ENCODE measurements at places on chromosomes 5 and 9.

DNA sequence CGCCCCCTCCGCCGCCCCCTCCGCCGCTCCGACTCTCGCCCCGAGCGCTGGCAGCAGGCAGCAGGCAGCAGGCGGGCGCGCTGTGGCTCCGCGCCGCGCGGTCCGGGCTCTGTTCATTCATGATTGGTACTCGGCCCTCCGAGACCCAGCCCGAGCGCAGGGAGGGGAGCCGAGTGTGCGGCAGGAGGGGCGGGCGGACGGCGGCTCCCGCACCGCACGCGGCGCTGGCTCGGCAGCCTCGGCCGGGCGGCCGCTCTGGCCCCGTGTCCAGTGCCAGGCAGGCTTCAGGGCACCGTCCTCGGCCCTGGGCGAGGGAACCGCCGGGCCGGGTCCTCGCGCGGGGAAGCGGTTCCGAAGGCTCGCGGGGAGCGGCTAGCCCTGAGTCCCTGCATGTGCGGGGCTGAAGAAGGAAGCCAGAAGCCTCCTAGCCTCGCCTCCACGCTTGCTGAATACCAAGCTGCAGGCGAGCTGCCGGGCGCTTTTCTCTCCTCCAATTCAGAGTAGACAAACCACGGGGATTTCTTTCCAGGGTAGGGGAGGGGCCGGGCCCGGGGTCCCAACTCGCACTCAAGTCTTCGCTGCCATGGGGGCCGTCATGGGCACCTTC lies at the start of gene KCNIP1:
KCNIP1 (plus strand) TSS at position 31 of the 607 bp plus-strand sequence.
- DNase-seq = peak; percentile 87

GRCh38 chr5:35924122-35924949 lies 14.1 kb downstream of the CAPSL start:
- DNase-seq = no peak

- DNase-seq = no peak
These were observed 49.5 kb upstream of the RETREG1 start for GRCh38 chr5:16666130-16666882.

GRCh38 chr5:82365026-82365425 lies 86.9 kb upstream of the RPS23 start:
- no peak for DNase-seq

- peak; percentile 58 for DNase-seq
These were observed 176.7 kb upstream of the ADAMTSL1 start for GRCh38 chr9:18297056-18297841.

GRCh38 chr5:132300577-132301343 lies 6.6 kb downstream of the SLC22A4 start:
- no peak for DNase-seq

DNA sequence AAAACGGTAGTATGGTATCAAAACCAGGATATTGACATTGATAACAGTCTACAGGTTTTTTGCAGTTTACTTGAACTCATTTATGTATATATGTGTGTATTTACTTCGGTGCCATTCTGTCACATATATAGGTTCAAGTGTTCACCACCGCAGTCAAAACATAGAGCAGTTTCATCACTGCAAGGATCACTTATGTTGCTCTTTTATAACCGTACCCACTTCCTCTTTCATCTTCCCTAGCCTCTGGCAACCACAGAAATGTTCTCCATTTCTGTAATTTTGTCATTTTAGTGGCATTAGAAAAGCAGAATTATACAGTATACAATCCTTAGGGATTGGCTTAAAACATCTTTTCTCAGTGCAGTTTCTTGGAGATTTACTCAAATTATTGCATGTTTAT lies 90.3 kb downstream of the SH3GL2 start:
- DNase-seq = no peak

GRCh38 chr5:180401229-180401907 lies 48.2 kb upstream of the GFPT2 start:
- DNase-seq = no peak

GRCh38 chr5:59436364-59437148 lies 457.0 kb downstream of the PDE4D start:
- no peak for DNase-seq

DNA sequence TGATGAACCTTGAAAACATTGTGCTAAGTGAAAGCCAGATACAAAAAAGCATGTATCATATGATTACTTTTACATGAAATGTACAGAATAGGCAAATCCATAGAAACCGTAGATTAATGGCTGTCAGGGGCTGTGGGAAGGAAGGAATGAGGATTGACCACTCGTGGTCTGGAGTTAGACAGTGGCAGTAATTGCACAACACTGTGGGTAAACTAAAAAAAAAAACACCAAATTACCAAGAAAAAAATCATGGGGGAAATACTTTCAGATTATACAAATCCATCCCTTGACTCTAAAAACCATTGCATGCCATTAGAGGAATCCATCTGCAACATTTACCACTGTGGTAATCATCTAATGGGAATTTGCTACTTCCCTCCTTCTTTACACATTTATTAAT lies 140.0 kb downstream of the SIL1 start:
- DNase-seq = no peak

- no peak for DNase-seq
These were observed 8.2 kb downstream of the SLC22A4 start for GRCh38 chr5:132302413-132302812.

- no peak for DNase-seq
These were observed 47.2 kb upstream of the PCAT7 start for GRCh38 chr9:94507531-94508258.

DNA sequence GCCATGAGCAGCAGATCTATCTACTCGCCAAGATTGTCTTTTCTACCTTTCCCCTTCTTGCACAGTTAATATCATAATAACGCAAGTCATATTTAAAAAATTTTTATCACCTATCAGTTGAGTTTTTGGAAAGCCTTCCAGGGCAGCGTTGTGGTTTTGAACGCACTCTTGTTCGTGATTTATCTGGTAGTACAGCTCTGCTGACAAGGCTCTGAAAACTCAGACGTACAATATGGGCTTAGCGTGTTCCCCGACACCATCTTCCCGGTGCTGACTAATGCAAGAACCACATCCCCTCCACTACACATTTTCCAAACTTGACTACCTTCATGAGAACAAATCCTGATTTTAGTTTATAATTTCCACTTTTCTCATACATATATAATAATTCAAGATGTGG lies 1.6 kb upstream of the NFIL3 start:
- no peak for DNase-seq

DNA sequence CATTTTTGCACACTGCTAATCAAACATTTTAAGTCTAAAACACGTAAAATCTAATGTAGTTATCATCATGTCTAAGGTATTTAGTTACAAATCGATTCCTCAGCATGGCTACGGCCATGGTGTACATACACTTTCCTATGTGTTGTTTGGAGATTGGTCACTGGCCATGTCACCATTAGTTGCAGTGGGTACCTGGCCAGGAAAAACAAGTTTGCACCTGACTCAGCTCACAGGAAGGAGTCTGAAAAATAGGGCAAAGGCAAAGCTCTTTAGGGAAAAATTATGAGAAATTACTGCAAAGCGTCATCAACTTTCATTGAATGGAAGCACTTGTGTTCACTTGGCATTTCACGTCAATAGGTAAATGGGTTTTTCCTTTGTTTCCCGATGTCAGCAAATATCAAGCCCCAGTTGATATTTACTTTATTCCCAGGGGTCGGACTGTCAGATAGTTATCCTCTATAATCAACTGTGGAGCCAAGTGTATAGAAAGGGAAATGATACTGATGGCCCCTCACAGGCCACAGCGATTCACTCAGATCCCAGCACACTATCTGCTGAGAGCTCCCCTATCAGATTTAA lies 626.0 kb upstream of the ADAMTS16 start:
- DNase-seq = no peak

DNA sequence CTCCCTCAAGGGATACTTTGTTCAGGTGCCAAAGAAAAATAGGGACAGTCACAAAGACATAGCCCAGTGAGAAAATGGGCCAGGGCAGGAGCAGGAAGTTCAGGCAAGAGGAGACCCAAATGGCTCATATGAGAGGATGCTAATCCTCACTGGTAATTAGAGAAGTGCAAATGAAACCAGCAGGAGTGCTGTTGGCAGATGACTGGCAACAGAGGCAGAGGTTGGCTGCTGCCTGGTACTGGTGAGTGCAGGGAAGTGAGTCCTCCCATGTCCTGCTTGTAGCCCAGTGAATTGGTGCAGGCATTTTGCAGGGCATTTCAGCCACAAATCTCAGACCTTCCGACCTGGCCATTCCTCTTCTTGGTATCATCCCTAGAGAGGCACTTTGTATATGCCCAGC lies 23.5 kb downstream of the ODF2 start:
- no peak for DNase-seq

DNA sequence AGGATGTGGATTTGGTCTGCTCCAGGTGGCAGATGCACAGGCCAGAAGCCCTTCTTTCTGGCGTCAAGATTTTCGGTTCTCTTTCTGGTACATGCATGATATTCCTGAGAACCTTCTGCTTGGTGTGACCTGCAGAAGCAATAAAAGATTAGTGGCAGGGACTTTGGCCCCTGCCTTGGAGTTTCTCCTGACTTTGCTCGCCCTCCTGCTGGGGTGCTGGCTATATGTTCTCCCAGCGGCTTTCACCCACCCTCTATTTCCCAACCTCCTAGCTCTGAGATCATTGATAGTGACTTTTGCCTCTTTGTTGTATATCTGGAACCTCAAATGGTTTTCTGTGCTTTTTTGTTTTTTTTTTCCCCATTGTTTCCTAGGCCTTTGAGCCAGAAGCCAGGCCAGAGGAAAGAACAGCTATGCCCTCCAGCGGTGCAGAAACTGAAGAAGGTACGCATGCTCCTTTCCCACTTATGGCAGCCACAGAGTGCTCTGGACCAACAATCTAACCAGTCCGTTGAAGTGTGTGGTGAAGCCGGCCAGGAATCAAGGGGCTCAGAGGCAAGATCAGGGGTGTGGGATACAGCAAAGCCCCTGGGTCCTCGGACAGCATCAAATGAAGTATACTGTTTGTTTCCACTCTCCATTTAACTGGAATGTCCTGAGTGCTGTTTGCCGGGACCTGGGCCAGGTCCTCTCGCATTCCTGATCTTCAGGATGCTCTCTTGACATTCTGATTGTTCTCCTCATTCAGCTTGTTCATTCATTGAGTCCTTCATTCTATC lies 154.5 kb downstream of the ARHGEF28 start:
- DNase-seq = no peak

GRCh38 chr5:114416254-114416653 lies 54.4 kb downstream of the KCNN2 start:
- no peak for DNase-seq

GRCh38 chr9:134325813-134326723 lies at the start of gene RXRA:
Gene RXRA (plus strand): TSS chr9:134326455. CDS start chr9:134326632, 177 bp downstream.
- DNase-seq = peak; percentile 94

DNA sequence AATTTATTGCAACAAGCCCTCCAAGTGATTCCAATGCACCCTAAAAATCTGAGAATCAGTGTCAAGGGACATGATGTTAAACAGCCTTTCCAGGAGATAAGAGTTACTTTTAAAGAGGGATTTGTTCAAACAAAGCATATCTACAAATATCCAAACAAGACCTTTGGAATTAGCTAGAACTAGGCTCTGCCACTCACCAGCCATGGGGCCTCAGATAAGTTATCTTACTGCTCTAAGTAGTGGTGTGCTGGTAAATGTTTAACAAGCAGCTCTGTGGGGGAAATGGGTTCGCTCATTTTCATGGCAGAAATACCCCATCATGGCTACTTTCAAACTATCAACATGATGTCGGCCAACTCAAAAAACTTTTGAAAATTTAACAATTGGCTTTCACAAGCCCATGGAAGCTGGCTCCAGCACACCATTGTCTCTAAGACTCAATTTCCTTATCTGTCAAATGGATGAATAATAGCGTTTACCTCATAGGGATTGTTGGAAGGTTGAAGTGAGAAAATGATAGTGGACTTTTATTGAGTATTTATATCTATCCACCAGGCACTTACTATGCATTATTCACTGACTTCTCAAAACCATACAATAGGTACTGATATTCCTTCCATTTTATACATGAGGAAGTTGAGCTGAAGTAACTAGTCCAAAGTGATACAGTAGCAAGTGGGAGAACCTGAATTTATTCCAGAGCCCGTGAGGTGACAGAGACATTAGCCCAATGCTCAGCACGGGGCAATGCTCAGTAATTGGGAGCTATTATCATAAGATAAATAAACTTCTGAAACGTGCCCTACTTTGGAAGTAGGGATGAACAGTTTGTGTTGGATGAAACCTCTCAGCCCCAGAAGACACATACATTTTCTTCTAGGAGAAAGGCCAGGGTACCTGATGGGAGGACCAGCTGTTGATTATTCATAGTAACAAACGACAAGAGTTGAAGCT lies 43.2 kb downstream of the SH3RF2 start:
- DNase-seq = no peak

- no peak for DNase-seq
These were observed 7.8 kb downstream of the FOXI1 start for GRCh38 chr5:170113522-170113900.

DNA sequence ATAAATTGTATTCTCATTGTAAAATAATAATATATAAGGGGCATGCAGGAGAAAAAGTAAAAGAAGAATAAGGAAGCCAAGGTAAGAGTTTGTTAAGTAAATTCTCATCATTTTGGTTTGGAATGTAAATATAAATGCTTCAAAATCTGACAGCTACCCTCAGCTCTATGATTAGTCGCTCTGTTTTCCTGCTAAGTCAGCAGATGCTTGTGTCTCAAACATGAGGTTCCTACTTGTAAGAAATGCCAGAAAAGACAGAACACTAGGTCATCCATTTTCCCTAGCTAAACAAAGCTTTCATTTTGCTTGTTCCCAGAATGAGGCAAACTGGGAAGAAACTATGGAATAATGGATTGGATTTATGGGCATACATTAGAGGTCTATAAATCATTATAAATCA lies 293.1 kb downstream of the DMRTA1 start:
- no peak for DNase-seq

DNA sequence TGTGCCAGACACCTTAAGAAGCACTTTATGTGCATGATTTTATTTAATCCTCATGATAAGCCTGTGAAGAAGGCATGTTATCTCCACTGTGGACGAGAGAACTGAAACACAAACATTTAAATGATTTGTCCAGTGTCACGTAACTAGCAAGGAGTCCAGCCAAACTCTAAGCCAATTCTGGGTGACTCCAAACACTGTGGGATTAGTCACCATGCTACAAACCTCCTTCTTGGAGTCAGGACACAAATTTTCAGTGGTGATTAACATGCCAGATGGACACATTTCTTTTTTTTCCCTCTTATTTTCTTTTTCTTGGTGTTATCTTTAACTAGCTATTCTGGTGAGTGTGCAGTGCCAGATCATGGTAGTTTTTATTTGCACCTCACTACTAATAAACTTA lies 316.8 kb downstream of the NDUFS4 start:
- DNase-seq = no peak

GRCh38 chr5:5644249-5644648 lies 221.8 kb downstream of the ICE1 start:
- no peak for DNase-seq

DNA sequence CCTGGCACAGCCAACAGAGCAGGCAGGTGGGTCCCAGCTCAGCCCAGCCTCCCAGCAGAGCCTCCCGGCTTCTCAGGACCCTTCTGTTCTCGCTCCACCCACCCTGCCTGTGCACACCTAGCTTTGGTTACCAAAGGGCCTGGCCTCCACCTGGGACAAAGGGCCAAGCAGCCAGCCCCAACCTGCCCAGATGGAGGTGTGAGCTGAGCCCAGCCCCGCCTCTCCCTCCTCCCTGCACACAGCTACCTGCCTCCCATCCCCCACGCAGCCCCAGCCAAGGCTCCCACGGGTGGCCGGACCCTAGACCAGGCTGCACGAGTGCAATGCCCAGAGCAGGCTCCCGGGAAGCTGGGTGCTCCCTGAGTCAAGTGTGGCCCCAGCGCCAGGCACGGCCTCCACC lies 5.6 kb downstream of the TPRN start:
- no peak for DNase-seq

GRCh38 chr9:37491939-37492338 lies 6.2 kb downstream of the POLR1E start:
- DNase-seq = no peak

- no peak for DNase-seq
These were observed 117.0 kb upstream of the FBXL7 start for GRCh38 chr5:15383021-15383420.
